ENCODE measurements at places on chromosomes 12 and 14. TPM values are rescaled to one million over a fixed set of nuclear protein-coding genes. Genes with fewer than 3 reads are reported as not detected.

TBX3 gene
- total RNA-seq = 19.1 TPM

GALNT9 gene
- total RNA-seq = 7.1 TPM

LTB4R2 gene
- 3.6 TPM for total RNA-seq

PPP4R4 gene
- 0.22 TPM for total RNA-seq

All from A549 treated with CpdA at 1 μM for 4 hours (cell line).